ENCODE measurements at places on chromosomes 7 and 10.

- DNase-seq: no peak
Observed at GRCh38 chr7:82167558-82168314, 275.8 kb downstream of the CACNA2D1 start.

- DNase-seq: no peak
Observed at GRCh38 chr7:89001306-89001705, 205.8 kb upstream of the TEX47 start.

- DNase-seq: no peak
Observed at GRCh38 chr7:26843705-26844104, 20.7 kb downstream of the SKAP2 start.

GRCh38 chr10:103382769-103383168 is 13.5 kb downstream of the ATP5MK start:
- DNase-seq: no peak

GRCh38 chr7:77859343-77859742 is 60.8 kb downstream of the PHTF2 start:
- no peak for DNase-seq

- DNase-seq: no peak
Observed at GRCh38 chr10:228366-228765, 93.1 kb downstream of the ZMYND11 start.

GRCh38 chr7:157568106-157568769 is 231.4 kb downstream of the DNAJB6 start:
- no peak for DNase-seq

GRCh38 chr7:37035631-37036030 is 311.3 kb upstream of the AOAH start:
- no peak for DNase-seq

- DNase-seq: no peak
Observed at GRCh38 chr10:80203835-80204676, 1.3 kb downstream of the ANXA11 start.

- no peak for DNase-seq
Observed at GRCh38 chr7:6277476-6277875, 5.1 kb upstream of the CYTH3 start.

DNA sequence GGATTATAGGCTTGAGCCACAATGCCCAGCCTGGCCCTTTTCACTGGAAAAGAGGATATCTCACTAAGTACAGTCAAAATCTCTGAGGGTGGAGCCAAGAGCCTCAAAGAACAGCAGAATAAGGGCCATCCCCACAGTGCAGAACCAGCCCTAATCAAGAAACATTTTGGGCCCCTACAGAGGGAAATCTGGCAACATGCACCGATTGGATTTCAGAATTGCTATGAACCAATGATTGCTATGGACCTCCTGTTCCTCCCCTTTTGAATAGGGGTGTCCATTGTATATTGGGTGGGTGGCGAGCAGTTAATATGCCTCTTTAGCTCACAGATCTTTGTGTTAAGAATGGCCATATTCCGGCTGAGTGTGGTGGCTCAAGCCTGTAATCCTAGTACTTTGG is 42.7 kb downstream of the SKIDA1 start:
- no peak for DNase-seq

DNA sequence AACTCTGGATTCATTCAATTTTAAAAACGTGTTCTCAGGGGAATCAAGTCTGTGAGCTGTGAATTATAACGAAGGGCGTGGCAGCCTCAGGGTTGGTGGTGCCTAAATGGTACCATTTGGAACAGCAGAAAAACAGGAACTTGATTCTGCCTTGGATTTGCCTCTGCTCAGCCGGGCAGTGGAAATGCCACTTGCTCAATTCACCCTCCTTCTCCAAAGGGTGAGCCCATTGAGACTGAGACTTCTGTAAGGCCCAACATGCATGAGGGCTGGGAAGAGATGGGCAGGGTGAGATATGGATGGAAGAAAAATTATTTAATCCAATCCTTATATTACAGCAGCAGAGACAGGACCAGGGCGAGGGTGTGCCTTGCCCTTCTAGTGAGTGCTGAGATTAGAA is 107.1 kb upstream of the HABP2 start:
- DNase-seq: no peak

- DNase-seq: no peak
Observed at GRCh38 chr7:136877990-136878389, 9.5 kb downstream of the CHRM2 start.

GRCh38 chr7:50226669-50227068 is 77.8 kb upstream of the IKZF1 start:
- DNase-seq: no peak

DNA sequence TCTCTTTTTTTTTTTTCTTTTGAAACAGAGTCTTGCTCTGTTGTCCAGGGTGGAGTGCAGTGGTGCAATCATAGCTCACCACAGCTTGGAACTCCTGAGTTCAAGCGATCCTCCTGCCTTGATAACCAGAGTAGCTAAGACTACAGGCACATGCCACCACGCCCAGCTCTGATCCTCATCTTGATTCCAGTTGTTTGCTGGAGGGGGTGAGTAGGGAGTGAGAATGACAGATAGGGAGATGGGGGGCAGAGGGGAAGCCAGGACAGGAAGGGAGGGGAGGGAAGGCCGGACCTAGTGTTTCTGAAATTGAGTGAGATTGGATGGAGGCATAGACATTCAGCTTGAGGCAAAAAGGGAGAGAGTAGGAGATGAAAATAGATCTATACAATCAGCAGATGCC is 25.2 kb upstream of the CPXM2 start:
- DNase-seq: no peak

DNA sequence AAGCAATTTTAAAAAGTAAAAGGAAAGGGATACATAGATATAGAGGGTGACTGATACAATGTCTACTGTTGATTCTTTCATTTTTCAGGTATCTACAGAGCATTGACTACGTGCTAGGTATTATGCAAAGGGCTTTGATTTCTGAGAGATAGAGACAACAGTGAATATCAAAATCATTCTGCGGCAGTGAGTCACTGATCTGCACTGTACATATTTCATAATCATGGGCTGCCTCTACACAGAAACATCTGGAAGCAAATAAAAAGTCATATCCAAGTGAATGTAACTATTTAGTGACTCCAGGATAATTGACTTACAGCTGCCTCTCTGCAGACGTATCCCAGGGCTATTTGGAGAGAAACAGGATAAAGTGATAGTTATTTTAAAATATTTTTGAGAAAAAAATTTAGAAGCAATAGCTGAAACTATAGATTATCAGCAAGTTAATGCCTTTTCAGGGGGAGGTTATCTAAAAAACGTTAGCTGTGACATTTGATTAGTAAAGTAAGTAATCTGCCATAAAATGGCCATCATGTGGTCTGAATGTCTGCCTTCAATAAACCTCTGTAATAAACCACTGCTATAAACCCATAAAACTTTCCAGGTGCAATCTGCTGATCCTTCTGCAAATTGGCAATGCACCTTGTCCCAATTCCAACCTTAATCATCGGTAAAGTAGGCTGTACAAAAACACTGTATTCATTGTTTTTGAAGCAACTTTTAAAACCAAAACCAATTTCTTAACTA is 43.7 kb downstream of the CPXM2 start:
- DNase-seq: no peak

DNA sequence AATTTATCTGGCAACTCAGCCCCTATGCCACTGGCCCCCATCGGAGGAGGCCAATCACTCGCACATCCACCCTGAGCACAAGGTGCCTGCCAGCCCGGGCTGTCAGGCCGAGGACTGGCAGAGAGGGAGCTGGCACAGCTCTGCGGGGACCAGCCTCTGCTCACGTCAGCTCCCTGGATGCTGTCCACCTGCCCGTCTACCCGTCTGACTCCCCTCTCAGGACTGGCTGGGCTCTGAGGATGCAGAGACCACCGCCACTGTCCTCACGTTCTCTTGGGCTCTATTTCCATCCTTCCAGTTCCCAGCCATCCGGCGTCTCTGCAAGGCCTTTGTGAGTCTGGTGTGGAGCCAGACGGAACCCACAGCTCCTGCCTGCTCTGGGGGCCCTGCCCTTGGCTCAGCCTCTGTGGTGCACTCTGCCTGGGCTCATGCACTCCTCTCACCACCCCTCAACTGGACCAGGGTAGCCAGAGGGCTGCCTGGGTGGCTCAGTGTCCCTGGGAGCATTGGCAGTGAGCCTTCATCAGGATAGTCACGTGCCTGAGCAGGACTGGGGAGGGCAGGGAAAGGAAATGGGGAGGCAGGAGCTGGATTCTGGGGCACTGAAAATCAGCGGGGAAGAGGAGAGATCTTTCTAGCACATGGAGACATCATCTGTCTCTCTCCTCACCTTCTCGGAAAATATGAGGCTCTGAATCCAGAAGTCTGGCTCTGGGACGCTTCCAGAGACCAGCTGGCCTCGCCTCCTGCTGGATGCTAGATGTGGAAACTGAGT is 38.0 kb upstream of the PCBD1 start:
- no peak for DNase-seq

DNA sequence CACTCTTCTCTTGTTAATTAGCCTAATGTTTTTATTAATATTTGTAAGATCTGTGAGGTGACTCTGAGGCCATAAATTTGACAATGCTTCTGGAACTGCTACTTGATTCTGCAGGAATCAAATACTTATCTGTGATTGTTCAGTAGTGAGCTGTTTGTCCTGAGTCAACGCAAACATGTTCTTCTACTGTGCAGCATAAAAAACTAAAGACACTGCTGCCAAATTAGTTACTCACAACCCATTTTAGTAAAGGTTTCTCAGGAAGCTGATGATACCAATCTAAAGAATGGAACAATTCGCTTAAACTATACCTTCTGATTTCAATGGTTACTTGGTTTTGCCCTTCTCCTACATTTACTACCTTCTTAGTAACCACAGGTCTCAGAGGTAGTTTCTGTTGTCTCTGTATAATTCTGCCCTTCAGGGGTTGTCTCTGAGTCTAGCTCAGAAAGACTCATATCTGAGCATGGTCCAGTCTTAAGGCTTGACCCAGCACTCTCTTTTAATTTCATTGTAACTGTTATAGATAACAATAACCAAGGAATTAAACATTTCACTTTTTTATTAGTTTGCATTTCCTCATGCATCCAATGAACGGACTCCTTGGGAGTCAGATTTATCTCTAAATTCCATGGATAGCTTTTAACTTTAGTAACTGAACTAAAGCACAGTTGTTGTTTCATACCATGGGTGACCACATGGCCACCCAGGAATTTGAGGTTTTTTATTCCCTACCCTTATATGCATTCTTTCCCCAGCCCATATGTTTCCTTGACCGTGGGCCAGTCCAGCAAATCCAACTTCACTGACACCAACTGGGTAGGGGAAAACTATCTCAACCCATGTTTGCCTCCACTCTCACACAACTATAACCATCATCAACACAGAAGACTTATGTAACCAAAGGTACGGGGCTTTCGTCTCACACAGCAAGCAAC is 309.5 kb upstream of the TEX47 start:
- no peak for DNase-seq

GRCh38 chr7:155524018-155524556 is 22.3 kb downstream of the CNPY1 start:
- DNase-seq: no peak

GRCh38 chr10:96747734-96748550 is 27.6 kb upstream of the PIK3AP1 start:
- no peak for DNase-seq

- no peak for DNase-seq
Observed at GRCh38 chr10:1382711-1383110, 326.5 kb downstream of the WDR37 start.

GRCh38 chr10:131495224-131495623 is 183.7 kb upstream of the TCERG1L start:
- DNase-seq: no peak

- no peak for DNase-seq
Observed at GRCh38 chr10:3720228-3721019, 64.6 kb downstream of the KLF6 start.

- no peak for DNase-seq
Observed at GRCh38 chr10:31757386-31757791, 171.2 kb downstream of the ARHGAP12 start.

GRCh38 chr7:134546955-134547354 is 2.0 kb upstream of the AKR1B15 start:
- no peak for DNase-seq

- no peak for DNase-seq
Observed at GRCh38 chr10:63376560-63377304, 89.0 kb downstream of the JMJD1C start.

All from iPS DF 19.7 (cell line).